ENCODE measurements at places on chromosomes 2 and 18. TPM values are rescaled to one million over a fixed set of nuclear protein-coding genes. Genes with fewer than 3 reads are reported as not detected.

DNA sequence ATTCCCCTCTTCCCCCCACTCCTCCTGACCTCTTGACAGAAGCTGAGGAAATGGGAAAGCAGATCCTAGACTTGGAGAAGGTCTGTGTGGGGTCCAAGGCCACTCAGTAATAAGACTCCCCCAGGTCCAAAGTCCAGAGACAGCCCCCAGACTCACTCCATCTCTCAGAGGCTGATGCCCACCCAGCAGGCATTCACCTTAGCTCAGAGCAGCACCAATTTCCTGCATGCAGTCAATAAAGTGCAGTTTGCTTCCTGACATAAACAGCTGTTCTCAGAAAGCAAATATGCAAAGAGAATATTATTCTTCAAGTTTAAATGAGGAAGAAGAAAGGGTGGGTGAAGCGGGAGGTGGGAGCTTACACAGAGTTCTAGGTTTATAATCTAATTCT, 84.1 kb upstream of the RTN4 start:
- DNase-seq = peak; percentile 12

Gene ADRA2B
- total RNA-seq = 0.06 TPM

Gene AQP12A
- not detected for total RNA-seq

GRCh38 chr18:54860941-54861340, 32.7 kb downstream of the RAB27B start:
- no peak for DNase-seq

DNA sequence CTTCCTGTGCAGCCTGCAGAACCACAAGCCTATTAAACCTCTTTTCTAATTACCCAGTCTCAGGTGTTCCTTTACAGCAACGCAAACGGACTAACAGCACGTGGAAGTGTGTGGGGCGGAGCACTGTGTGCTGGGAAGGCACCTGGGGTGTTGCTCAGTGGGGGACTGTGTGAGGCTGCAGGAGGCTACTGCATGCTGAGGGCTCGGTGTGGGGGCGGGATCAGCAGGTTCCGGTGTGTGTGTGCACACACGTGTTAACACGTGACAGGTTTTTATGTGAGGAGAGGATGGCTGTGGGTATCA, 58.9 kb downstream of the ANKMY1 start:
- DNase-seq = no peak

DNA sequence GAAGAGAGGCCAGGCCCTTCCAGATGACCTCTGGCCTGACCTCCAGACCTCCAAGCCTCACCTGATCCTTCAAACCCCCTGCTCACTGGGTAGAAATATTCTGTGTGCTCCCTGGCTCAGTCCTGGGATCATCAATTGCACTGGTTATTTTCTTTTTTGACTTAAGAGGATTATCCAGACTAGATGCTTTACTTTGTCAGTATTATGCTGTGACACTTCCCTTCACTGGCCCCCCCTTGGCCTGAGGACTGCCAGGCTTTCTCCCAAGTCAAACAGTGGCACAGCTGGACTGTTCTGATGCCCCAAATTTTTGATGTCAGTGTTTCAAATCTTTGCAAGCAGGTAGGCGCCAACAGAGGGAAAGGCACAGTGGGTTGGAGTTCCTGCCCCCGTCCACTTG, 156.3 kb upstream of the SKOR2 start:
- no peak for DNase-seq

DNA sequence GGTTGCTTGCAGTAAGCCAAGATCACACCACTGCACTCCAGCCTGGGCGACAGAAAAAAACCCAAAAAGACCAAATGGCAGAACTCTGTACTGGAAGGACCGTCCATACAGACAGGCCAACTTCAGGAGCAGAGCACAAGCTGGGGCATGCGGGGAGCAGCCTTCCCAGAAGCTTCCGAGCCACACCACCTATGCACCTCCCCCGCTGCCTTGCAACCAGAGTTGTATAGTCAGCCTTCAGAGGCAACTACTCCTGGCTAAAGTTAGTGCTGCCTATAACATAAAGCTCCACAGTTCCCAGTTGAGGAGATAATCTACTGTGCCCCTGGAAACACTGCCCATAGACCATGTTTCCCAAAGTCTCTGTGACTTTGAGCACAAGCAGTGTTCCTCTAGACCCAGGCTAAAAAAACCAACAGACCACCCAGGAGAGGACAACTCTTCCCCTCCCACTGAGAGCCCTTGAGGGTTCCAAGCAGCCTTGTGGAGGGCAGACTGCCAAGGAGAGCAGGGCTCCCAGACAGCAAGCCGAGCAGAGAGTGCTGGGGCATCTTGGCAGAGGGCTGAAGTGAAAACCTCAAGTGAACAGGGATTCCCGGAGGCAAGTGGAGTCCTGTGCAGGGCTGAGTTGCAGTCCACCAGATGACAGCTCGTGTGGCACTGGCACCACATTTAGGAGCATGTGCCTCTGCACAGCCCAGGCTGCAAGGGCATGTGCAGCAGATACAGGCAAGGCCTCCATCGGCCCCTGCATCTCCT, 6.8 kb downstream of the SFT2D3 start:
- no peak for DNase-seq

- no peak for DNase-seq
These were observed 94.1 kb upstream of the ACAA2 start for GRCh38 chr18:49907346-49907929.

Gene SLC9A2
- total RNA-seq = not detected

DNA sequence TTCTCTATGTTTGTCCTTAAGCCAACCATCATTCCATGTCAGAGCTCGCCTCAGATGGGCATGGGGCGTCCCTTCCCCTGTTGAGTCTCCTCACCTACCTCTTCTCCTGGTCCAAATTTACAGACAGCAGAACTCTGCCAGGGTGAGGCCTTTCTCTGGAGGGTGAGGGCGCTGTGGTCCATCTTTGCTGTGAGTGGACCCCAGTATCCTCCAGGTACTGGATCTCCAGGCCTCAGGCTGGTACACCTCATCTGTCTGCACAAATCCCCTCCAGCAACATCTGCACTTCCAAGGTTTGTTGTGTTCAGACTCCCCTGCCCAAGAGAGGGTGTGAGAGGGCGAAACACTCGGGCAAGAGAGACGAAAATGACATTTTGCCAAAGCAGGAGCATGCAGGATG, 63.9 kb upstream of the EDAR start:
- no peak for DNase-seq

Gene SCTR
- not detected for total RNA-seq

Gene SGPP2
- total RNA-seq = 0.55 TPM

Gene ACVR1C
- total RNA-seq = 2.2 TPM

Gene NOSTRIN
- not detected for total RNA-seq

DNA sequence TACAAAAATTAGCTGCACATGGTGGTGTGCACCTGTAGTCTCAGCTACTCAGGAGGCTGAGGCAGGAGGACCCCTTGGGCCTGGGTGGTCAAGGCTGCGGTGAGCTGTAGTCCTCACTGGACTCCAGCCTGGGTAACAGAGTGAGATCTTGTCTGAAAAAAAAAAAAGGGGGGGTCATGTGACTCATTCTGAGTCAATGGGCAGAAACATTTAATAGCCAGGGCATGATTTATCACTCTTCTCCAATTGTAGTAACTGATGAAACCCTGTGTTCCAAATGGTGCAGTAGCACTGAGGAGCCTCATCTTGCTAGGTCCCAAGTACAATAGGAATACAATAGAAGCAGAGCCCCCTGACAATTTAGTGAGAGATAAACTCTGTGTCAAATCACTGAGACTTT, 78.9 kb upstream of the CCDC68 start:
- no peak for DNase-seq

Gene CTAGE1
- not detected for total RNA-seq

DNA sequence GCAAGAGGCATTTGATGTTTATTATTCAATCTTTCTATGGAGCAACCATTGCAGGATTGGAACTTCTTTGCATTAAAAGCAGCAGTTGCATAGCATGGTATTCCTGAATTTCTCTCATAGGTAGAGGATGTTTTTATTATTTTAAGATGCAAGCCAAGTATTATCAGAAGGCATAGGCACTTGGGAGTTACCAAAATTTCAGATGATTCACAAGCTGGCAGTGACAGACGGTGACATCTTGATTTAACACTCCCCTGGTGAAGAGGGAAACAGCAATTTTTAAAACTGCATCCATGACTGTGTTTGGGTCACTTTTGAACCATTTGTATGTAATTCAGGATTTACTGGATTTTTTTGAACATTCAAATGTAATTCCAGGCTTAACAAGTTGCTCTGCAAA, 654.3 kb downstream of the SLC4A3 start:
- no peak for DNase-seq

DNA sequence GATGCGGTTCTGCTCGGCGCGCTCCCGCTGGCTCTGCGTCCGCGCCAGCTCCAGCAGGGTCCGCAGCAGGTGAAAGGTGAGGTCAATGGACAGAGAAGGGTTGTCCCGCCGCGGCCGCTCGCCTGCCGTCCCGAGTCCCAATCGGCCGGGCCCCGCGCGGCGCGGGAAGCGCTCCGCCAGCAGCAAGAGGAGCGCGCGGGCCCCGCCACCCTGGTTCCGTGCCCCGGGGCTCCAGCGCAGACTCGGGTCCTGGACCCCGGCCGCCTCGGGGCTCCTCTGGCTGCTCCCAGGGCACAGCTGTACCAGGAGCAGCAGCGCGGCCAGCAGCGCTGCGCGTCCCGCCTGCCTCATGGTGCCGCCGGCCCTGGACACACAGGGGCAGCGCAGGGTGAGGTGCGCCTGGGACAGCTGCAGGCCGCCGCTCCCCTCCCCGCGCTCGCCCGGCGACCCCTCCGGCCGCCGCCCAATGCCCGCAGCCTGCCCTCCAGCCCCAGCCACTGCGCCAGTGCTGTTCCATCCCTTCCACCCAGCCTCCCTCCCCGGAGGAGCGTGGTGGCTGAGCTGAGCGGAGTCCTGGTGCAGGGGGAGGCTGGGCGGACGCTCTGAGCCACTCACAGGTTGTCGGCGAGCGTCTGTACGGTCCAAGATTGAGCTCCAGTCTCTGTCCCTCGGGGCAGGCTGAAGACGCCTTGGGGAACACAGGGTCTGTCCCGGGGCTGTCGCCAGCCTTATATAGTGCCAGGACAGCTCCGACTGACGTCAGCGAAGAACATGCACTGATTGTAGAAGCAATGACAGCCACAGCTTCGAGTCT, 493 bp downstream of the UCN start:
- no peak for DNase-seq

Gene FOXI3
- total RNA-seq = not detected

- DNase-seq = no peak
These were observed 557.6 kb downstream of the CBLN2 start for GRCh38 chr18:71986351-71987050.

Gene UGT1A8
- not detected for total RNA-seq

Gene OSBPL1A
- 1.4 TPM for total RNA-seq

GRCh38 chr2:40879305-40879704, 427.4 kb upstream of the SLC8A1 start:
- DNase-seq = no peak

Gene RGPD5
- total RNA-seq = 8.1 TPM

- DNase-seq = no peak
These were observed 42.4 kb downstream of the POMC start for GRCh38 chr2:25125976-25126375.

- no peak for DNase-seq
These were observed 11.9 kb downstream of the GAL3ST2 start for GRCh38 chr2:241788572-241788971.

Gene PLCL1
- total RNA-seq = 1.8 TPM

Gene C2orf72
- not detected for total RNA-seq
